Uterus (tissue), 4 donors: ENCODE measurements at places on chromosomes 1 and 21. TPM values are rescaled to one million over a fixed set of nuclear protein-coding genes. Genes with fewer than 3 reads are reported as not detected.

TNFAIP8L2 gene
- 1.0 TPM for total RNA-seq

CFHR5 gene
- not detected for total RNA-seq

GRCh38 chr1:182634306-182635072, 30.3 kb upstream of the RGS16 start:
- no peaks in the 10 kb centered on the region for H3K4me1 ChIP-seq
- no peaks in the 10 kb centered on the region for H3K27me3 ChIP-seq
- H3K4me3 ChIP-seq: no peak overlapping the region
- no peaks in the 10 kb centered on the region for H3K36me3 ChIP-seq
- H3K27ac ChIP-seq: no peak overlapping the region

- no peaks in the 10 kb centered on the region for H3K36me3 ChIP-seq
- peaks cover 7% of the 10 kb centered on the region for H3K4me1 ChIP-seq
- peak overlapping the region; percentile 4 for H3K27ac ChIP-seq
- no peaks in the 10 kb centered on the region for H3K27me3 ChIP-seq
Observed at GRCh38 chr1:10720635-10721034, 75.8 kb downstream of the CASZ1 start.

GRCh38 chr1:67004176-67004575, 49.8 kb downstream of the SLC35D1 start:
- H3K4me1 ChIP-seq: no peaks in the 10 kb centered on the region
- H3K4me3 ChIP-seq: no peak overlapping the region
- DNase-seq: no peak
- H3K36me3 ChIP-seq: no peaks in the 10 kb centered on the region
- H3K27me3 ChIP-seq: no peaks in the 10 kb centered on the region

KRTAP13-2 gene
- total RNA-seq: not detected

- no peak overlapping the region for H3K4me3 ChIP-seq
- no peaks in the 10 kb centered on the region for H3K27me3 ChIP-seq
Observed at GRCh38 chr1:8120693-8121260, 94.7 kb upstream of the ERRFI1 start.
